ENCODE measurements at places on chromosomes 5 and 9. TPM values are rescaled to one million over a fixed set of nuclear protein-coding genes. Genes with fewer than 3 reads are reported as not detected.

Gene CATSPER3
- 0.40 TPM for total RNA-seq

Gene IFNB1
- total RNA-seq = 0.37 TPM

DNA sequence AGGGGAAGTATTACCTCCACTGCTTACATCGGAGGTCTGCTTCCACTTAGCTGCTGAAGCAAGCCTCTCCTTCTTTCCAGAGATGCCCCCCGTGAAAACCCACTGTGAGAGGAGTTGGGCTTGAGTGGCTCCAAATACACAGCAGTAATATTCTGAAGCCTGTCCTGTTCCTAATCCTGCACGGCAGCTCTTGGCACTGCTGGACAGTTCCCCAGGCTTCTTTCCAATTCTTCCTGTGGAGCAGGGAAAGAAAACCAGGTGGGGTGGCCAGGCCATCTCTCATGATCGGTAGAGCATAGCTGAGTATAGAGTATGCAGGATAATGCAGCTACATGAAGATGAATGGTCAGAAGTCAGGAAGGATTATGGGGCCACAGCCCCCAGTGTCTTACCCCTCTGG lies 335.3 kb downstream of the MARCHF11 start:
- DNase-seq = no peak
- no peak overlapping the region for H3K27ac ChIP-seq
- no peak overlapping the region for H3K4me3 ChIP-seq
- H3K27me3 ChIP-seq = no peaks in the 10 kb centered on the region
- no peaks in the 10 kb centered on the region for H3K4me1 ChIP-seq

DNA sequence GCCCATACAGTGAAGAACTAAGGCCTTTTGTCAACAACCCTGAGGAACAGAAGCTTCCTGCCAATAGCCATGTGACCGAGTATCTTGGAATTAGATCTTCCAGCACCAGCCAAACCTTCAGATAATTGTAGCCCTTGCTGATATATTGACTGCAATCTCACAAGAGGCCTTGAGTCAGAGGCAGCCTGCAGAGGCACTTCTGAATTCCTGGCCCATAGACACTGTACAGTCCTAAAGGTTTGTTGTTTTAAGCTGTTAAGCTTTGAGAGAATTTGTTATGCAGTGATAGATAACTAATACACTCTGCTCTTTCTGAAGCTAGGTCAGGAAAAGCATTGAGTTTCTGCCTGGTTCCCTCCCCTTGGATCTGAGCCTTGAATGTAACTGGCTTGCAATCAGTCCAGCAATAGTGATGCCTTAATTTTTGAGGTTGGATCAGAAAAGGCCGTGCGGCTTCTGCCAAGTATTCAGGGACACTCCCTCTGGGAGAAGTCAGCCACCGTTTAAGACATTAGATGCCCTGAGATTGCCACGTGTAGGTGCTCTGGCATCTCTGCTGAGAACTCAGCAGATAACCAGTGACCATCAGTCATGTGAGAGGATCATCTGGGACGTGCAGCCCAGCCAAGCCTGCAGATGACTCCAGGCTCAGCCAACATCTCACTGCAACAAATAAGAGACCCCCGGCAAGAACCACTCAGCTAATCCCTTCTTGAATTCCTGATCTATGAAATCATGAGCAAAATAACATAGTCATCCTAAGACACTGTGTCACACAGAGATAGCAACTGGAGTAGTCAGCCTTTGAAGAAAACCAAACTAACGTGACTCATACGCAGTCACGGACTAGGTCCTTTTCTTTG lies 126.8 kb upstream of the STC2 start:
- no peaks in the 10 kb centered on the region for H3K4me1 ChIP-seq
- no peak overlapping the region for H3K4me3 ChIP-seq
- no peak overlapping the region for H3K27ac ChIP-seq
- DNase-seq = no peak
- H3K36me3 ChIP-seq = no peaks in the 10 kb centered on the region

DNA sequence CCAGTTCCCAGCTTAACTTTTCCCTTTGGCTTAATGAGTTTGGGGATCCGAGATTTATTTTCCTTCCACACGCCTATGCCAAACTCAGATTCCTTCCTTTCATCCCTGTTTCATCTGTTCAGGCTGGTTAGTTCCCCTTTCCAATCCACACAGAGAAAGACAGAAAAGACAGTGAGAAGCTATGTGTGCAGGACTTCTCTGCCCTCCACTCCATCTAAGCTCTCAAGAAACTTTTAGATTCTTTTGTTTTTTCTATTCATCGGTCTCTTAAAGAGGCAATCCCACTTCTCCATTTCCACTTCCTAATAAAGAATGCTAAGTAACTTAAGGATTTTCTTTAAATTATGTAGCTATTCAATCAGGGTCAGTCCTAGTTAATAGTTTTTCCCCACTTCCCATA lies 11.2 kb downstream of the ITGA1 start:
- no peaks in the 10 kb centered on the region for H3K27me3 ChIP-seq
- peaks cover 16% of the 10 kb centered on the region for H3K36me3 ChIP-seq
- peaks cover 35% of the 10 kb centered on the region for H3K4me1 ChIP-seq
- H3K27ac ChIP-seq = peak overlapping the region; percentile 97
- DNase-seq = no peak

DNA sequence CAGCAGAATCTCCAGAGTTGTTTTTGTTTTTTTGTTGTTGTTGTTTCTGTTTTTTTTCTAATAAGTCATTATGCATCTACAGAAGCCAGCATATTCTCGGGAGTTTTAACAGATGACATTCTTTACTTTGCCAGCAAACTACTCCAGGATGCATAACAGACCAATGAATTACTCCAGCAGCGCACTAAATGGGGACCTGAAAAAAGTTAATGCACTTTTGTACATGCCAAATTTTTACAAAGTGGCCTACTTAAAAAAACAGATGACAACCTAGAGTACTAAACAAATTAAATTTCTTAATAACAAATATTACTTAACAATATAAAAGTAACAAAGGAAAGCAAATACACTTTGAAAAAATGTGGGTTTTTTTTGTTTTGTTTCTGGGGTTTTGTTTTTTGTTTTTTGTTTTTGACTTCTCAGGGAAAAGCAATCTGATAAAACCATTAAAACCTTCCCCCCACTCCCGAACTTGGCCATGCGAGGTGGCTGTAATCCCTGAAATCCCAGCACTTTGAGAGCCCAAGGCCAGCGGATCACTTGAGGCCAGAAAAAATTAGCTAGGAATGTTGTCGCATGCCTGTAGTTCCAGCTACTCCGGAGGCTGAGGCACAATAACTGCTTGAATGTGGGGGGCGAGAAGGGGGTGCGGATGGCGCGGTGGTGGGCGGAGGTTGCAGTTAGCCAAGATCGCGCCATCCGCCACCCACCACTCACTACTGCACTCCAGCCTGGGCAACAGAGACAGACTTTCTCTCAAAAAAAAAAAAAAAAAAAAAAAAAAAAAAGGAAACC lies 352.4 kb downstream of the CETN3 start:
- no peak overlapping the region for H3K4me3 ChIP-seq
- no peak for DNase-seq
- no peaks in the 10 kb centered on the region for H3K36me3 ChIP-seq
- H3K27me3 ChIP-seq = no peaks in the 10 kb centered on the region
- H3K27ac ChIP-seq = no peak overlapping the region

DNA sequence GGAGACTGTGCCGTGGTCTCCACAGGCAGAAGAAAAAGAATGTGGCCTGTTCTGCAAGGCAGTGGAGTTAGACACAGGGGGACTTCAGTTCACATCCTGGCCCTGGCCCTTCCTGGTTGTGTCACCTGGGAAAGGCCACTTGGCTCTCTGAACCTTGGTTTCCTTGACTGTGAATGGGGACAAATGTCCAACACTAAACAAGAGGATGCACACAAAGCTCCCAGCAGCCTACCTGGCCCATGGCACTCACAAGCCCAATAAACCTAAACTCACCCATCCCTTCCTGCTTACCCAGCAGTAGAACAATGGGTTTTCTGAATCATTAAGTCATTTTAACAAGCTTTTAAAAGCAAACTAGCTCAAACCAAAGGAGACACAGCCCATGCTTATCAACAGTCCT lies 103.9 kb downstream of the FRMD3 start:
- DNase-seq = no peak
- H3K27ac ChIP-seq = no peak overlapping the region
- H3K4me1 ChIP-seq = no peaks in the 10 kb centered on the region
- no peaks in the 10 kb centered on the region for H3K27me3 ChIP-seq
- H3K4me3 ChIP-seq = no peak overlapping the region

- no peak for DNase-seq
- peaks cover 2% of the 10 kb centered on the region for H3K4me1 ChIP-seq
- H3K27ac ChIP-seq = no peak overlapping the region
- H3K4me3 ChIP-seq = no peak overlapping the region
Observed at GRCh38 chr5:73139485-73139884, 19.1 kb downstream of the TMEM171 start.

GRCh38 chr5:59711310-59711709 lies 182.2 kb downstream of the PDE4D start:
- peaks cover 3% of the 10 kb centered on the region for H3K27me3 ChIP-seq
- no peaks in the 10 kb centered on the region for H3K4me1 ChIP-seq
- no peak for DNase-seq
- H3K27ac ChIP-seq = no peak overlapping the region
- H3K36me3 ChIP-seq = no peaks in the 10 kb centered on the region

Data from activated naive CD8-positive, alpha-beta T cell treated with anti-CD3 and anti-CD28 coated beads, Interleukin-2, amount 10 ng/mL, durations not matched to agents 7 days and 5 days (primary cell).